ENCODE measurements at places on chromosomes 7 and 10.

DNA sequence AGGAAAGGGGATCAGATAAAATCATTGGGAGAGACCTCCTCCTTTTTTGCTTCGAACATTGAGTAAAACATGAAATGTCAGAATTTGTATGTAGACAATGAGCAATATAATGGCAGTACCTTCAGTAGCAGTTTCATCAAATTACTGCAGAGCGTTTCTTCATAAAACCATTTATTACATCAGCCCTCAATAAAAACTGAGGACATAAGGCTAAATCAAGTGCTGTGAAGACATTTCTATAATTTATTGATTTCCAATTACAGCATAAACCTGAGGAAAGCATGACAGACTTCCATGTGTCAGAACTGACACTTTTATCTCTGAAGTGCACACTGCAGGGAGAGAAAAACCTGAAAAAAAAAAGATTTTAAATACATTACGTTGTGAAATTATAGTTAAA, 172.6 kb upstream of the ZNF804B start:
- DNase-seq = no peak

- DNase-seq = no peak
Measured at GRCh38 chr10:2262878-2263277, 525.6 kb upstream of the ADARB2 start.

DNA sequence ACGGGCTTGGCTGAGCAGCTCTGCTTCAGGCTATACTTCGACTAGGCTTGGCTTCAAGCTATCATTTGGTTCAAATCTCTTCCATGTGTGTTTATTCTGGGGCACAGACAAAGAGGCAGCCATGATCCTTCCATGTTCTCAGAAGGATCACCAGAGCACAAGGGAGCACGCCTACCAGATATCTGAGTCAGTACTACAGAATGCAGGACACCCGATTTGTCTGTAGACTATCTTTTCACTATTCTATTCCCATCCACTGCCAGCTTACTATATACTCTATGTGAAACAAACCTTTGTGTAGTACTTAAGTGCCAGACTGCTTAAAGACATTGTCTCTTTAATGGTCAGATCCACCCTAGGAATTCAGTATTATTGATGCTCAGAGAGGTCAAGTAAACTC, 35.1 kb downstream of the CH25H start:
- no peak for DNase-seq

DNA sequence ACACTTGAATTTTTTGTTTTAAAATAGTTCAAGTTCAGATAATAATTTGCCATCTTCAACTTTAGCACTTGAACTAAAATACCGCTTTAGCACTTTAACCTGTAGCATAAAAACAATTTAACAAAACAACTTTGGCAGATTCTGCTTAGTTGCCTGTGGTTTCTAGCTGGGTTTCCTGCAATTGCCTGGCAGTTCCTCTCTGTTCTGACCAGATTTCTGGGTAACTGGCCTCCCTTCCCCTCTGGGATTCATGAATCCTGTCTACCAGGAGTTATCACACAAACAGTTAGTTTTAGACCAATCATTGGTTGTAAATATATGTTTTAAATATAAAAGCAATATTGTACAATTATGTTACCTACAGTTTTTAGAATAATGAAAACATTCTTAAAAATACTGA, 89.8 kb upstream of the HDAC9 start:
- DNase-seq = no peak

DNA sequence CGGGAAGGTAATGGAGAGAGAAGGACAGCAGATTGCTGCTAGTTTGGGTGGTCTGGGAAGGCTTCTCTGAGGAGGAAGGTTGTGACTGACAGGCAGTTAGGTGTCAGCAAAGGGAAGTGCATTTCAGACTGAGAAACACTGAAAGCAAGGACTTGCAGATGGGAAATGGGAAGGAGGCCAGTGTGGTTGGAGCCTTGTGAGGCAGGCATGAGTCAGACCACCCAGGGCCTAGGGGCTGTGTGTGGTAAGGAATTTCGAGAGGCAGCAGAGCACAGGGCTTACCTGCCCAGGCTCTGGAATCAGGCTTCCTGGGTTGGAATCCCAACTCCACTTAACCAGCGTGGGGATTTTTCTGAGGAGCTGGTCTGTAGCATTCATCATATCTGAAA, 53.5 kb downstream of the NRF1 start:
- DNase-seq = no peak

DNA sequence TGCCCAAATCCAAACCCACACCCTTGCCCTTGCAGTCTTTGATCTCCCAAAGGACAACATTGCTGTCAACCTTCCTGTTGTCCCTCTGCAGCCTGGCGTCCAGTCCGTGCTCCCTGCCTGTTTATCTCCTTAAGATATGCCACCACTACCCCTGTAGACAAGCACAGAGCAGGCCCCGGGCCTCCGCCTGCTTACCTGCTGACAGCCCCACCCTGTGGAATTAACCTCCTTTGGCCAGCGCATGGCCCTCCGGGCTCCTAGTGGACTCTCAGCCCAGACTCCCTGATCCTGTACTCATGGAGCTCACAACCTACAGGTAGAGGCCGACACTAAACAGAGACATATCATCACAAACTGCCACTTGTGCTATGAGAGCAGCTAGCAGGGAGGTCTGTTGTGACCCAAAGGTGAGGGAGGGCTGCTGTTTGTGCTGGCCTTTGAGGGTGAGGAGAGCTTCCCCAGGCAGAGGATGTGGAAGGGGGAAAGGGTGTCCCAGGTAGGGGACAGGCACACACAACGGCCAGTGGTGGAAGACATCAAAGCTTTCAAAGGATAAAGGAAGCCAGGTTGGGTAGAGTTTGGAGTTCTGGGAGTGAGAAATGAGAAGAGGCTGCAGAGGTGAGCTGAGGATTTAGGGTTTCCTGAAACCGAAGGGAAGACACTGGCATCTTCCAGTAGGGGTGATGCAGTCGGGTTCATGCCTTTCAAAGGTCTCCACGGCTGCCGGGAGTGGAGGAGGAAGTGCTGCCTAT, 174.5 kb upstream of the ZMIZ1 start:
- no peak for DNase-seq

GRCh38 chr7:132509643-132510042, 66.6 kb downstream of the PLXNA4 start:
- DNase-seq = no peak

DNA sequence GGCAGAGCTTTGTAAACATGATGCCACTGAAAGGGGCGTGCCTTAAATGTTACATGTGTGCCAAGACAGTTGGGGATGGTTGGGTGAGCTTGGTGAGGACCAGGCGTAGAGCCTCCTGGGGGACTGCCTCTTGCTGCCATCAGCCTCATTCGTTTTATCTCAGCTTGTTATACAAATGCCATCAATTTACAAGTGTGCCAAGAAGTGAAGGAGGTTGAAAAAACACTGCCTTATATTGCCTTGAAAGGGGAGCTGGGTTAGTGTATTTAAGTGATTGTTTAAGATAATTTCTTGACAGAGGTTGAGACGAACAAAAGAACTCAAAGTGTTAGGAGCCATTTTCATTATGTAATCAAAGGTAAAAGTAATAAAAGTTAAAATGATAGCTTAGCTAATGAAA, 354.7 kb downstream of the PHTF2 start:
- no peak for DNase-seq

DNA sequence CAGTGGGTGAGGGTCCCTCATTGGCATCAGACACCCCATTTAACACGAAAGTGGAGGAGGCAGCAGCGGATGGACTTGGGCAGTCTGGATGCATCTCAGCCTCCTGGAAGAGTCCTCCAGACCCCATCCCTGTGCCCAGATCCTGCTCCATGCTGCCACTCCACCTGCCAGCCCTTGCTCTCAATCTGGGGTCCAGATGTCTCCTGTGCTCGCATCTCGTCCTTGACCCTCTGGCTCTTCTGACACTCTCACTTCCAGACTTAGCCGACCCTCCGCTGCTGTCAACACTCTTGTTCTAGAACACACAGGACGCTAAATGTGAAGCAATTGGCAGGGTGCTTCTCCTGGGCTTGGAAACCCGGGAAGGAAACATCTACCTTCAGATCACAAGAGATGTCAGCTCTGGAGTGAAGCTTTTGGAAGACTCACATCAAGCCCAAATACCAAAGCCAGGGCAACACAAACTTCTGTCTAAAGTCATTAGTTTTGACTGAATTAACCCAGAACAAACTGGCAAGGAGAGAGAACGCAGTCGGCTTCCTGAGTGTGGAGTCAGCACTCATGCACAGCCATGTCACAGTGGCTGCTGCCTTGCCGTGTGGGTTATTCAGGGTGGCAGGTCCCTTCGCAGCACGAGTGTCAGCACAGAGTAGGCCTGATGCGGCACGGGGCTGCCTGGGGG, 379.1 kb downstream of the TCERG1L start:
- no peak for DNase-seq

DNA sequence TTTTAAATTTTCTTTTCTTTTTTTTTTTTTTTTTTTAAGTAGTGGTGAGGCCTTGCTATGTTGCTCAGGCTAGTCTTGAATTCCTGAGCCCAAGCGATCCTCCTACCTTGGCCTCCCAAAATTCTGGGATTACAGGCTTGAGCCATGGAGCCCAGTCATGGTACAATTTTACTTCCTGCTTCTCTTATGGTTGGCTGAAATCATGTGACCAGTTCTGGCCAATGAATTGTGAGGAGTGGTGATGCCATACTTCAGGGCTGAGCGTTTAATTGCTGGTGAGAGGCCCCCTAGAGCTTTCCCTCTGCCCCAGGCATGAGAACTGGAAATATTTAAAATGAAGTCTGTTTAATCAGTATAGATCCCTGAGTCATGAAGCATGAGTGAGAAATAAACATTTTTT, 22.2 kb upstream of the BAIAP2L1 start:
- no peak for DNase-seq

GRCh38 chr10:8670461-8670860, 616.0 kb downstream of the GATA3 start:
- no peak for DNase-seq

GRCh38 chr7:66974986-66975590, 20.3 kb downstream of the SBDS start:
- DNase-seq = no peak

- no peak for DNase-seq
Measured at GRCh38 chr10:110872984-110873923, 1.5 kb downstream of the PDCD4 start.

GRCh38 chr10:78584266-78584665, 484.5 kb upstream of the ZMIZ1 start:
- DNase-seq = no peak

DNA sequence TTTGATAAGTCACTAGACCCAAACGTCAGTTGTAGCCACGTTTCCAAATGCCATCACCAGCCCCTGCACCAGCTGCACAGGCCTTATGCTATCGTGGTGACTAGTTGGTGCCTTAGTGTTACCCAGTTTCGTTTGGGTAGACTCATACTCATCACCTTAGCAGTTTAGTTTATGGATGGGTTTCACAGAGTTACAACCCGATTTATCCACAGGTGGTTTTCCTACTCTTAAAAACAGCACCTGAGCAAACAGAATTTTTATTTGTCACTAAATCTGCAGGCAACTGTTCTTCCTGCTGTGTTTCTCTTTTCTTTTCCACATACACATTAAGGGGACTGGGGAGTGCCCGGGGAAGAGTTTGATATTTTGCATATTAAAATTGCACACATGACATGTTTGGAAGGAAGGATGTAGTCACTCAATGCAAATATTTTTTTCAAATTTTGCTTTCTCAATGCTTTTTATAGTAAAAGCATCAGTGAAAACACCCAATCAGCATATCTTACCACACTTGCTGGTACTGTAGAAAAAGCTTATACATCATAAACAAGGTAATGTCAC, 41.6 kb downstream of the PDSS1 start:
- no peak for DNase-seq

GRCh38 chr10:75019370-75019769, 92.1 kb upstream of the SAMD8 start:
- DNase-seq = no peak

DNA sequence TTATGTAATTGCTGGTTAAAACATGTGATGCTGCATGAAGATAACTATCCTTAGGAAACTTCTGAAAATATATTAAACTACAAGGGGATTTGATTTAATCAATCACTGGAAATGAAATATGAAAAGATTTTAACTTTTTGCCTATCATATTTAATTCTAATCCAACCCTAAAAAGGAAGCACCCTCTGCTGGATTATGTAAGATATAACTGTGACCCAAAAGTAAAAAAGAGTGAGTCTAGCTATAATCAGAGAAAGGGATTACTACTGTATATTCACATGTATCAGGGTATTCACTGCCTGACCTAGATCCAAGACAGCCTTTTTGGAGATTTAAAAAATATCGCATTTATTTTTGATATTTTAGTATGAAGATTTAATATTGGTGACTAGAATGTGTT, 295.5 kb downstream of the MDFIC start:
- peak; percentile 5 for DNase-seq

GRCh38 chr10:70053841-70054288, 1.2 kb downstream of the MACROH2A2 start:
- DNase-seq = no peak

- DNase-seq = no peak
Measured at GRCh38 chr10:119375574-119376272, 166.8 kb downstream of the RGS10 start.

DNA sequence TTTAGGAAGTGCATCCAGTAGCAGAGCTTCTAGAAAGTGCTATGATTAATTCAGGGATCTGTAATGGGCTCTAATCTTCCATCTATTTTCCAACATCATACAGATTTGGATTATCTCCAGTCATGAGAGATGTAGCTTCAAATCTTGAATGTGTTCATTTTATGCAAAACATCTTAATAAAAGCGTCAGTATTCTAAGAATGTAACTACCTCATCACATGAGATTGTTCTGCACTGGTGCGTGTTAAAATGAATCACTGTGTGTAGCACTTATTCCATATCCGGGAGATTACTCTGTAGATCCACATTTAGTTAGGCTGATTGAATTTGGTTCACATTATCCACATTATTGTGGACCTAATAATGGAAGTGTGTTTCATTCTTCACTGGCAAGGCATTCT, 344.9 kb upstream of the CHRM2 start:
- no peak for DNase-seq

- DNase-seq = no peak
Measured at GRCh38 chr10:47413531-47414226, 29.6 kb upstream of the ZNF488 start.

GRCh38 chr10:133475821-133476640, 22.3 kb downstream of the SCART1 start:
- no peak for DNase-seq

GRCh38 chr7:6433784-6434615, 13.8 kb downstream of the DAGLB start:
- no peak for DNase-seq

GRCh38 chr10:86370006-86370585, 3.5 kb upstream of the GRID1 start:
- no peak for DNase-seq

- no peak for DNase-seq
Measured at GRCh38 chr7:24119852-24120251, 164.1 kb upstream of the NPY start.

DNA sequence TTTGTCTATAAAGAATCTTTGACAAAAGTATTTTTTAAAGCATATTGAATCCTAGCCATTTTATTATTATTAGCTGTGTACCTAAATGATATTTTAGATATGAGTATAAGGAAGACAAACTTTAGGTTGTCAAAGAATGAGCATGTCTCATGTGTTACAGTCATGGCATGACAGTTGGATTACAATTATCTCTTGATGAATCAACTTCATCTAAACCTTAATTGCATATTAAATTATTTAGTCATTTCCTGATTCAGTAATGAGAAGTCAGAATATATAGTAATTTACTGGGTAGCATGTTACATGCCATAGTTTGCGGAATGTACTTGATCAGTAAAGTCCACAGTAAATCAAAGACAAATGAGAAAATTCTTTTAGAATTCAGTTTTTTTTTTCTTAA, 59.2 kb downstream of the MAPK8 start:
- no peak for DNase-seq

GRCh38 chr7:95004618-95005247, 97.3 kb downstream of the PPP1R9A start:
- DNase-seq = no peak

- DNase-seq = no peak
Measured at GRCh38 chr7:156545979-156546378, 94.6 kb upstream of the RNF32 start.

All from GM20000 (cell line).